Astrocyte of the hippocampus (primary cell): ENCODE measurements at places on chromosomes 6 and 20.

DNA sequence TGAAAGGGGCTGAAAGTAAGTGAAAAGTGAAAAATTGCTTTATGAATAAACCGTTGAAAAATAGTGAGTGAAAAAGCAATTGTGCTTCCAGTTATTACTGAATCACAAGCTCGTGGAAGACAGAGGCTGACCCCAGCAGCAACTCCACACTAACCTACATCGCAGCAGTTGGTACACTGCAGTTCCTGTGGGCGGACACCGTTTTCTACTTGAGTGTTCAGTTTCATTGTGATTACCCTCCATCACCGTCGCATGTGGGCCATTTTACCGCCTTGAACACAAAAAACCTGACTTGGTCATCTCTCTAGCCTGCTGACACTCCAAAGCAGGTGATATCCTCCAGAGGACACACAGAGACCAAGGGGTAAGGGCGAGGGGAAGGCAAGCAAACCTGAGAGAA, 28.4 kb downstream of the PRDM1 start:
- no peak for DNase-seq

DNA sequence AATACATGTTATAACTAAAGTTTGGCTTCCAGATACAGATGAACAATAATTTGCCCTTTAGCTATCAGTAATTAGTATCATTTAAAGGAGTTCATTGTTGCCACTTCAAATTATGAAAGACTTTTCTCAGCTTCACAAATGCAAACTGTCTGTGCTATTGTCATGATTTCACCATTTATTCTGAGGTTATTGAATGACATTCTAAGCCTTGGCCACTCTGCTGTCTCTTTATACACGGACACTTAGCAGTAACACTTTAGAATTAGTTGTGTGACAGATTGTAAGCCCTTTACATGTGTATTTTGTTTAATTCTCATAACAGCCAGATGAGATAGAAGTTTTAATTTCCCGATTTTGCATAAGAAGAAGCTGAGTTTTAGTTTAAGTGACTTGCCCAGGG, 176.6 kb downstream of the SLC35F1 start:
- no peak for DNase-seq

- no peak for DNase-seq
Measured at GRCh38 chr6:77987035-77987384, 334.2 kb downstream of the MEI4 start.

- no peak for DNase-seq
Measured at GRCh38 chr6:7591770-7592169, 1.8 kb downstream of the SNRNP48 start.

DNA sequence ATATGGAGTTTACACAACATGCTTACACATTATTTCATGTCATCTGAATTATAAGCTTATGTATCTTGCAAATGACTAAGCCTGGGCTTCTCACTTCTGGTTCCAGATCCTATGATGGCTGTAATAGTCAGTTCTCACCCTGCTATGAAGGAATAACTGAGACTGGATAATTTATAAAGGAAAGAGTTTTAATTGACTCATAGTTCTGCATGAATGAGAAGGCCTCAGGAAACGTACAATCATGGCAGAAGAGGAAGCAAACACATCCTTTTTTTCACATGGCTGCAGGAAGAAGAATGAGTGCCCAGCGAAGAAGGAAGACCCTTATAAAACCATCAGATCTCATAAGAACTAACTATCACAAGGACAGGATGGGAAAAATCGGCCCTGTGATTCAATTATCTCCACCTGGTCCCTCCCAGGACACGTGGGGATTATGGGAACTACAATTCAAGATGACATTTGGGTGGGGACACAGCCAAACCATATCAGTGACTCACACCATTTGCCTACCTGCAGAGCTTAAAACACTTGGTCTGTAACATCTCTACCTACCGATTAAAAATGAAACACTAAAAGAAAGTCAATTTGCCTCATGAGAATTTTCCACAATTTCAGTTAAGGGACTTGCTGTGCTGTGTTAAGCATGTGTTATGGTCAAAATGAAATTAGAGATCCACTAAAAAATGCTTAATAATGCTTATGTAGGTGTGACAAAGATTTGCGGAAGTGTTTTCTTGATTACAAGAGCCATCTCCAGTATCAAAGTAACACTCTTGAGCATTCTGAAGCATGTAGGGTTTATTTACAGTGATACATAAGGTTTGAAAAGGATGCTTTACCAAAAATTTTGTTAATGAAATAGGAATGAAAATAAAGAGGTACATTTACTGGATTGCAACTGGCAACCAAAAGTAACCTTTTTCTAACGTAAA, 2.2 kb upstream of the RWDD1 start:
- no peak for DNase-seq

DNA sequence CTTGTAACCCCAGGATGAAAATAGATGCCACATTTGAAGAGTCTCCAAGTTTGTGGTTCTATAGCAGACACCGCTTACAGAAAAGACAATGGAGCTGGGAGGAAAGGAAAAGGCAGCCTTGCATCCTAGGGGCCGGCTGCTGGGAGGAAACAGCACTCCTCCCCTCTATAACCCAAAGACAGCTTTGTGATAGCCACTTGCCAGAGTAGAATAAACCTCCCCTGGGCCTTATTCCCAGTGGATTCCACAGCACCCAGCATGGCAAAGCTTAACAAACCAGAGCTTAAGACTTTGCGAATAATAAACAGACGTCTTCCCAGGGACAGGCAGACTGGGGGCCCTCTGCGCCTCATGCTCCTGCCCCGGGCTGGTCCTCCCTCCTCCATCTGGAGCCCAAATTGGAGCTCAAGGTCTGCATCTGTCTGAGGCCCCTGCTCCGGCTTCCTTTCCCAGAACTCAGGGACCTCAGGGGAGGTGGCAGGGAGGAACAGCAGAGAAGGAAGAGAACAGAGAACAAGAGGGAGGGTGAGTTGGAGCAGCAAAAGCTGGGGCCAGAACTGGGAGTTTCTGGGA, 8.8 kb upstream of the TAF8 start:
- DNase-seq = peak; percentile 66

- DNase-seq = no peak
Measured at GRCh38 chr20:21047981-21048380, 58.2 kb downstream of the LINC00237 start.

GRCh38 chr6:163231356-163232014, 183.0 kb upstream of the QKI start:
- DNase-seq = no peak

- peak; percentile 57 for DNase-seq
Measured at GRCh38 chr20:38229376-38230252, 30.9 kb downstream of the KIAA1755 start.

GRCh38 chr20:34922654-34923381, 32.8 kb downstream of the GSS start:
- DNase-seq = peak; percentile 91
